ENCODE measurements at places on chromosomes 11 and 22.
A peak's percentile ranks its signal among the peaks of the same experiment; 100 is the strongest.

GRCh38 chr11:2860636-2861035, 24.9 kb downstream of the CDKN1C start:
- DNase-seq: no peak

- DNase-seq: no peak
These were observed 840.3 kb downstream of the OPCML start for GRCh38 chr11:132691848-132692550.

- no peak for DNase-seq
These were observed 156.1 kb downstream of the IGLL1 start for GRCh38 chr22:23424031-23424430.

DNA sequence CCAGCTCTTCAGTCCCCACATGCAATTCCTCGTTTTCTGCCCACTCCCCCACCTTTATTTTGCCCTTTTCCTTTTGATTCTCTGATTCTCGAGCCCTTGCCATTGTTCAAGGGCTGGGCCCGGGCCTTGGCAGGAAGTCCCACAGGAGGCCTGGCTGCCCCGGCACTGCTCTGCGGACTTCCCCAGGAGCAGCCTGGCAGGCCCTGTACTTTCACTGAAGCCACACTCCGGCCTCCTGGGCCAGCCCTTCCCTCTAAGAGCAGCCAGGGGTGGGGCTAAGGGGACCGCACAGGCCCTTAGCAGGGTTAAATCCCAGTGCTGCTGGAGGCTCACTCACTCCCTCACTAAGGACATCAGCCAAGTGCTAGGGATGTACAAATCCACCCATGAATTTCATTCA, 4.1 kb downstream of the LRRC32 start:
- no peak for DNase-seq

DNA sequence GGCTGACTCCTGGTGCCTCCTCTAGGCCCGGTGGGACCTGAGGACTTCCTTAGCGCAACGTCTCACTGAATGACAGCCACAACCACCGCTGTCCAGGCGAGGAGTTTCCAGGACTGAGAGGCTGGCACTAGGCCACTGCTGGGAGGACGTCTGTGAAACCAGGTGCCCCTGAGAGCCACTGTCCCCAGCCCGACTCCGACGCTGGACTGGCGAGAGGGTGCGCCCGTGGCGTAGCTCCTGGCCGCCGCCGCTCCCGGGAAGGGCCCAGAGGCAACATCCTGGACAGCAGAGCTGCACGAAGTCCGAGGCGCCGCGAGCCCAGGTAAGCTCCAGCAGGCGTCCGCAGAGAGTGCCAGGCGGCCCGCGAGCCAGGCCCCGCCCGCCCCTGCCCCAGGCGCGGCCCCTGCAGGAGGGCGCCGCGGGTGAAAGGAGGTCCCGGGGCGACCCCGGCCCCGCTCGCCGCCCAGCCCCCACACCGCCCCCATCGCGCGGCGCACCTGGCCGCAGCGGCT, 525 bp downstream of the DGCR2 start:
- DNase-seq: no peak

GRCh38 chr22:32636884-32637283, 162.3 kb downstream of the FBXO7 start:
- DNase-seq: no peak

- DNase-seq: no peak
These were observed 5.7 kb upstream of the DGAT2 start for GRCh38 chr11:75762885-75763284.

GRCh38 chr11:105168457-105168856, 28.9 kb upstream of the CARD18 start:
- DNase-seq: no peak

DNA sequence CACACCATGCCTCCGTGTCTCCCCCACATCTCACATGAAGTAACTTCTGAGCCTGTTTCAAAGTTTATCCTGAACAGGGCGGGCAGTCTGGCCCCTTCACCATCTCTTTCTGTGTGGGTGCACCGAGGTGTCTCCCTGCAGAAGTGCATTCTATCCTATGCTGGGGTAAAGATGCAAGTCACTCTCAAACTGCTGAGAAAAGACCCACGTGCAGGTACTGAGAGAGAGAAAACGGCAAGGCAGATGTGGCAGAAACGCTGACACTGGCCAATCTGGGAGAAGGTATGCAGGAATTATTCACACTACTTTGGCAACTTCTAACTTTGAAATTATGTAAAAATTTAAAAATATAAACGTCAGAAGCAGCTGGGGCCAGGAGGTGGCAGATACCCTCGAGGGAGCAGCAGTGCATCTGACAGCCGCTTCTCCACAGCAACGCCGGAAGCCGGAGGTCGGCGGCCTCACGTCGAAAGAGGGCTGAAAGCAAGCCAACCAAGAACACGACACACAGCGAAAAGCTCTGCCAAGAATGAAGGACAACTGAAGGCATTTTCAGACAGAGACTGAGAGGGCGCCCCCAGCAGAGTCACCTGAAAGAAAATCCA, 34.2 kb upstream of the MOB2 start:
- DNase-seq: no peak

- DNase-seq: no peak
These were observed 277.6 kb downstream of the TTC28 start for GRCh38 chr22:28402060-28402459.

DNA sequence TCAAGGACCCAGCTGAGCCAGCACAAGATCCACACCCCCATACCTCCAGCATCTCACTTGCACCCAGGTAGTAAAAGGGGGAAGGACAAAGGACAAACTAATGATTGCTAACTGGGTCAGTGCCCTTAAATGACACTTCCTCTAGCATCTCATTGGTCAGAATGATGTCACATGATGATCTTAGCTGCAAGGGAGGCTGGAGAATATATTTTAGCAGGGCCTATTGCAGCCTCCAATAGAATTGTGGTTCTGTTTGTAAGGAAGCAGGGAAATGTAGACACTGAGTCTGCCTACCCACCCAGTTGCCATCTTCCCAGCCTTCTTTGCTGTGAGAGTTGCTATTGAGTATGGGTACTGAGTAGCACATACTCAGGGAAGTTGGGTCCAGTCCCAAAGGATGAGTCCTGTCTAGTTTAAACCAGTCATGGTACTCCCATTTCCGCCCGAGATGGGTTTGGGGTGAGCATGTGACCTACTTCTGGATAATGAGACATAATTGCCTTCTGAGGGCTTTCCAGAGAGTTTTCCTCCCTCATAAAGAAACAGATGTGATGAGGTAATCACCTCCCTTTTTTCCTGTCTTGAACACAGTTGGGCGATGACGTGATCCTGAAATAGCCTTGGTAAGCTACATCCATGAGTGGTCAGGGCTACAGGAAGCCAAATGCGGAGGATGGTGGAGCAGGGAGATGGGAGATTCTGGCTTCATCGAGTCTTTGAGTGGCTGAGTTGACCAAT, 5.5 kb upstream of the DNAL4 start:
- no peak for DNase-seq

- no peak for DNase-seq
These were observed 146.7 kb downstream of the LDLRAD3 start for GRCh38 chr11:36090356-36091109.

GRCh38 chr11:46480909-46481308, 89.3 kb upstream of the CHRM4 start:
- no peak for DNase-seq

- no peak for DNase-seq
These were observed 42.7 kb downstream of the SGSM1 start for GRCh38 chr22:24848559-24849168.

- DNase-seq: no peak
These were observed 126.9 kb downstream of the CD44 start for GRCh38 chr11:35265755-35266454.

GRCh38 chr11:61679893-61680621, at the start of gene DAGLA:
Gene DAGLA, plus strand, starts transcription at chr11:61680391. Its CDS starts 39,765 bp downstream, at chr11:61720156.
- peak; percentile 66 for DNase-seq

DNA sequence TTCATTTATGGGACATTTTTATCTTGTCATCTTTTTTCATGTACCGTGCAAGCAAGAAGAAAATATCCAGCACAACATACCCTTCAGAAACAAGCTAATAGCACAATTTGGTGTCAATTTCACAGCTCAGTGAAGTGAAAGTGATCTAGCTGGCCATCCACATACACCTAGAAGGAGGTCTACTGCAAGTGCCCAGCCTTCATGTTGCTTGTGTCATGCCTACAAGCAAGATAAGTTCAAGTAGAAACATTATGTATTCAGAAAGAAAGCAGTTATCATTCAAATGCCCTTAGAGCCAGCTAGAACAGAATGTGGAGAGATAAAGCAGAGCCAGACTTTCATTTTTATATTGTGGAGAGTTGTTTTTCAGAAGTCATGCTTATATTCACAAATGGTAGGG, 325.7 kb upstream of the PITPNB start:
- DNase-seq: no peak

- no peak for DNase-seq
These were observed 178.2 kb upstream of the ZC3H12C start for GRCh38 chr11:109914809-109915653.

GRCh38 chr11:59941091-59941490, 2.9 kb downstream of the OOSP1 start:
- DNase-seq: no peak

- DNase-seq: peak; percentile 39
These were observed 9.4 kb downstream of the PLAAT2 start for GRCh38 chr11:63553759-63554158.

GRCh38 chr11:32023370-32024305, 67.2 kb upstream of the RCN1 start:
- DNase-seq: no peak

DNA sequence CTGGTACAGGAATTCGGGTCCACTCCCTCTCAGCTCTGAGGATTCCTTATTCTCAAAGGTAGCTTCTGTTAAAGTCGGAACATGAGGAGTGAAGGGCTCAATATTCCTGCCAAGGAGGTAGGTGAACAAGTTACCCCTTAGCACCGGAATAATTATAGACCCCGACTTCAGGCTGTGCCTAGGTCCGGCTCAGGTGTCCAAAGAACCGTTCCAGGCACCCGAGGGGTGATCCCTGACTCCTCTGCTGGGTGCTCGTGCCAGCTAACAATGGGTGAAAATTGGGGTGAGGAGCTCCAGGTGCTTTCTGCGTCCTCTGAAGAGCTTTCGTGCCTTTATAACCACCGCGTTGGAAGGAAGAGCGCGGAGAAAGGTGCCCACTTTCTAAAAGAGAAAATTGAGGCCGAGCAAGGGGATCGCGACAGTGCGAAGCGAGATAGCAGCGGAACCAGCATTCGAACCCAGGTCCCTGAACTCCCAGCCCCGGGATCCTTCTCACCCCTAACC, 393 bp downstream of the CYB561A3 start:
- DNase-seq: no peak

- no peak for DNase-seq
These were observed 13.5 kb downstream of the TEAD1 start for GRCh38 chr11:12687740-12688139.

- DNase-seq: no peak
These were observed 11.4 kb downstream of the SLC35F2 start for GRCh38 chr11:107847184-107847583.

- no peak for DNase-seq
These were observed 342.5 kb downstream of the LRRC4C start for GRCh38 chr11:41116970-41117369.

DNA sequence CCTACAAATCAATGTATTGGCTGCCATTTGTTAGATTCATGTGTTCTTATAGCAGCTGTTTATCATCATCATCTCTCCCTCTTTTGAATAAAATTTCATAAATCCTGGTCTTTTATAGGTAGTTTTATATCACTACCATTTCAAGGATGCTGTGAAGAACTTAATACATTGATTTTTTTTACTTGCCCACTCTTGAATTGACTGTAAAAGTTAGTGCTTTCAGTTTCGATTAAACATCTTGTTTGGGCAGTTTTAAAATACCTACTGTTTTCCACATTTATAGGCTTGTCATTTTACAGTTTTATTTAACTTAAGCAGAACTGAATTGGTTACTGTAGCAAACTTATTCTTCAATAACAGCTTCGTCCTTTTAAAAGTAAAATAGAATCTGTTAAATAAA, 59.5 kb downstream of the TTC17 start:
- no peak for DNase-seq

DNA sequence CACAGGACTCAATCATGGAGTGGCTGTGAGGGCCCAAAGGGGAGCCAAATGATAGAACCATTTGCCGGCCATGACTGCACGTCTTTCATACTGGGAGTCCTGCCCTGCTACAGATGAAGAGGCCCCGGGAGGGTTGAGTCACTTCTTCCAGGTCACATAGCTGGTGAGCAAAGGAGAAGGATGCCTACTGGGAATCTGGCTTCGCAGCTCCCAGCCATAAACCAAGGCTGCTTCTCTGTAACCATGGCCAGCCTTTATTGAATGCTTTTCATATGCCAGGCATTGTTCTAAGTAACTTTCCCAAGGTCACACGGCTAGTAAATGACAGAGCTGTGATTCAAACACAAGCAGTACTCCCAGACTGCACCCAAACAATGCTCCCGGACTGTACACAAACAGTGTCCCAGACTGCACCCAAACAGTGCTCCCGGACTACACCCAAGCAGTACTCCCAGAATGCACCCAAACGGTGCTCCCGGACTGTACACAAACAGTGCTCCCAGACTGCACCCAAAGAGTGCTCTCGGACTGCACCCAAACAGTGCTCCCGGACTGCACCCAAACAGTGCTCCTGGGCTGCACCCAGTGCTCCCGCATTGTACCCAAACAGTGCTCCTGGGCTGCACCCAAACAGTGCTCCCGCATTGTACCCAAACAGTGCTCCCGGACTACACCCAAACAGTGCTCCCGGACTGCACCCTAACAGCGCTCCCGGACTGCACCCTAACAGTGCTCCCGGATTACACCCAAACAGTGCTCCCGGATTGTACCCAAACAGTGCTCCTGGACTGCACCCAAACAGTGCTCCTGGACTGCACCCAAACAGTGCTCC, 89.8 kb downstream of the FBXO7 start:
- no peak for DNase-seq

DNA sequence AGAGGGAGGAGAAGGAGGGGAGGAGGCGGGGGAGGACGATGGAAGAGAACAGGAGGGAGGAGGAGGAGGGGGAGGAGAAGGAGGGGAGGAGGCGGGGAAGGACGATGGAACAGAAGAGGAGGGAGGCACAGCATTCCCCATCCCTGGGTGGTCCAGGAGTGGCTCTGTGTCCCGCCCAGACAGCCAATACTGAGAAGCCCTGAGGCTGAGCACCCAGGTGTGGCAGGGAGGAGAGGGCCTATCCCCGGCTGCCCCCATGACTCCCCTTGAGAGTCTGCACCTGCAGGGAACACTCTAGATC, 717 bp downstream of the MRGPRE start:
- no peak for DNase-seq

DNA sequence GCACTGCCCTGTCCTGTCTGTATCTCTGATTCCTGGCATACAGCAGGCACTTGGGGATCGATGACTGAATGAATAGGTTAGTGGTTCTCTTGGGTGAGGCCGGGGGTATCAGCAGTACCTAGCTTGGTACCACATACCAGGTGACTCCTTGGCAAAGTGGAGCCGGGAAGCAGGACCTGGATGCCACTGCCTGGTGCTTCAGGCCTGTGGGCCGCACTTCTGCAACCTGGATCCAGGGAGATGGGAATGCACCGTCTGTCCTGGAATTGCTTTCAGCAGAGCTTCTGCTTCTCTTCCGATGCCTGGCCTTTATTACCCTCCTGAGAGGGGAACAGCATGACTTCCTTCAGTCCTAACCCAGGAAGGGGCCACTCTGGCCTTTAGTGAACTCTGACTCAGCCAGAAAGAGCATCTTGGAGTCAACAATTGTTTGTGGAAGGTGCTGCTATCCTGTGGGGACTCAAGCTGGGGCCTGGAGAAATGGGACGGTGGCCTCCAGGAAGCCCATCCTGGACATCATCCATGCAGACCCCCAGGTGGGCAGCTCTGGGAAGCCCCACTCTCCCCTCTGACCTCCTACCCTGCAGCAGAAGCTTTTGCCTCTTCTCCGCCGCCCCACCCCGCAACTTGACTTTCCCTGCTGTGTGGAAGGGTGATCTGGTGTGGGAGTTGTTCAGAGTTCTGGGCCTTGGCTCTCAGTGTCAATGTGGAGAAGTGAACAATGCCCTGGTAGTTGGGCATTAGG, 5.1 kb downstream of the CD82 start:
- DNase-seq: no peak

GRCh38 chr22:20127869-20128618, 3.6 kb upstream of the ZDHHC8 start:
- DNase-seq: no peak
